ENCODE measurements at places on chromosomes 13 and 19.
A peak's percentile ranks its signal among the peaks of the same experiment; 100 is the strongest.

DNA sequence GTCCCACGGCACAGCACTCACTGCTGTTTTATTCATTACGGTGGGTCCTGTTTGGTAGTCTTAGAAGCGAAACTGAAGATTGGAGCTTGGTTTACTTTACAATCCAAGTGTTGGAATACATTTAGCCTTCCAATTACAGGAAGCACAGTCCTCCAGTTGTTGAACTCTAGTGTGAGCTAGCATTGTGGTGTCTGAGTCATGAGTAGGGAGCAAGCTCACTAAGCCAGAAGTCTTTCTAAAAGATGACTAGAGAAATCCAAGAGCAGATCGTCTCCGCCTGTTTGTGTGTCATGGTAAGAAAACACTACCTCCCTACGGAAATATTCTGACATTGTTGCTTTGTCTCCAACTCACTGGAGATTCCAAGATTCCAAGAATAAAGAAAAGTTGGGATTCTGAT lies 10.1 kb upstream of the SHISA2 start:
- DNase-seq, result no peak

GRCh38 chr19:8075158-8076074 lies 22.9 kb downstream of the CCL25 start:
- DNase-seq, result no peak

DNA sequence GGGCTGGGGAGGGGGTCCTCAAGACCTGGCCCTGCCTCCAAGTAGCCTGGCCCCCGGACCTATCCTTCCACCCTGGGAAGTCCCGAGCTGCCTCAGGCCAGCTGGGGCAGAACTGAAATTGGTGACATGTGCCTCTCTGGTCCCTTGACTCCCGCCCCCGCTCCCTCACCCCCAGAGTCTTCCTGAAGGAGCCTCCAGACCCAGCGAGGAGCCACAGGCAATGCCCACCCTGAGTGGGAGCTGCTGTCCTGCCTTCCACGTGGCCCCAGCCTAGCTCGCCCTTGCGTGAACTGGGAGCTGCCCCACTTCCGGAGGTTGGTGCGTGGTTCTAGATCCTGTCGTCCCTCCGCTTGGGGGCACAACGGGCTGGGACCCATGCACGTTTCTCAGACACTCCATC lies 34.6 kb downstream of the CEBPA start:
- no peak for DNase-seq

DNA sequence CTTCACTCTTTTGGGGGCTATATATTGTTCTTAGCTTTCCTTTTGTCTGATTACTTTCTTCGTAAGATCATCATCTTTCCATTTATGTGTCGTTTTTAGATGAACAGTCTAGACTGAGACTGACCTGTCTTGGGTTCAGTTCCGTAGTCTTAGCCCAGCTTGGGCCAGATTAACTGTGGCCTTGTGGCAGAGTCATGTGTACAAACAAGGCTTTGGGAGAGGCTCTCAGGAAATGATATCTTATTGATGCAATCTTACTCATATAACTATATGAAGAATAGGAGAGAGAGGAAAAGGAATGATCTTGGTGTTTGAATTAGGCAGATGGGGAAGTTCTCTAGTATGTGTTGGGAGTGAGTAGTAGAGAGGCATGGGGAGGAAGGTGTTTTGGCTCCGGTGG lies 6.8 kb upstream of the ERCC5 start:
- DNase-seq, result no peak

GRCh38 chr19:53308339-53308811 lies 25.2 kb upstream of the ZNF845 start:
- DNase-seq, result peak; percentile 31

DNA sequence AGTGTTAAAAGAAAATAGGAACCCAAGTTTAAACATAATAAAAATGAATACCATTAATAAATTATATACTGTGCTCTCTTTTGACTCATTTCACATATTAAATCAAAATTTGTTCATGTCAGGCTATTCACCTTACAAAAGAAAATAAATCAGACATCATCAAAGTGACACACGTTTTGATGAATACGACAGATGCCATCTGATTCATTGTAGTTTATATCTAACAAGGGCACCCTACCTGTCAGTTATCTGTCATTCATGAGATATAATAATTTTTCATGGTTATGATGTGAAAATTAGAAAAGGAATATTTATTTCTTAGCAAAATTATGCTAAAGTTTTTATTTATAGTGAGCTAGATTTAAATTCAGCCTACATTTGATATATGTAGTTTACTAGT lies 188.1 kb upstream of the PCDH17 start:
- no peak for DNase-seq

GRCh38 chr13:97359181-97360057 lies 74.5 kb upstream of the RAP2A start:
- DNase-seq, result peak; percentile 33

GRCh38 chr19:50974702-50975556 lies 5.5 kb upstream of the KLK6 start:
- no peak for DNase-seq

GRCh38 chr13:75021151-75021550 lies 460.8 kb downstream of the TBC1D4 start:
- no peak for DNase-seq

DNA sequence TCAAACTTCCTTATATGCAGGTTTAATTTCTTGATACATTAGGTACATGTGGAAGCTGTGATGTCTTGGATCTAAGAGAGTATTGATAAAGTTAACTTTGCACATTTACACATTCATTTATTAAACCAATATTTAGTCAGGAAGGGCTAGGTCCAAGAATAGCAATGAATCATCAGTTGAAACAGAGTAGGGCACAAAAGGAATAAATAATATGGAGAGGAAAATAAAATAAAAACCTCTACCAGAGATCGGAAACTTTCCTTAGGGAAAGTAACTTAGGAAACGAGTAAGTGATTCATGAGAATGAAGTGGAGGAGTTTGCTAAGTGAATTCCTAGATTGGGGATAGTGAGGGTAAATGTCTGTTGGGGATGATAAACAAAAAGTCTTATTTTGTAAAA lies 259.4 kb upstream of the DACH1 start:
- DNase-seq, result no peak

GRCh38 chr19:39193803-39194202 lies 3.0 kb upstream of the NCCRP1 start:
- DNase-seq, result no peak

DNA sequence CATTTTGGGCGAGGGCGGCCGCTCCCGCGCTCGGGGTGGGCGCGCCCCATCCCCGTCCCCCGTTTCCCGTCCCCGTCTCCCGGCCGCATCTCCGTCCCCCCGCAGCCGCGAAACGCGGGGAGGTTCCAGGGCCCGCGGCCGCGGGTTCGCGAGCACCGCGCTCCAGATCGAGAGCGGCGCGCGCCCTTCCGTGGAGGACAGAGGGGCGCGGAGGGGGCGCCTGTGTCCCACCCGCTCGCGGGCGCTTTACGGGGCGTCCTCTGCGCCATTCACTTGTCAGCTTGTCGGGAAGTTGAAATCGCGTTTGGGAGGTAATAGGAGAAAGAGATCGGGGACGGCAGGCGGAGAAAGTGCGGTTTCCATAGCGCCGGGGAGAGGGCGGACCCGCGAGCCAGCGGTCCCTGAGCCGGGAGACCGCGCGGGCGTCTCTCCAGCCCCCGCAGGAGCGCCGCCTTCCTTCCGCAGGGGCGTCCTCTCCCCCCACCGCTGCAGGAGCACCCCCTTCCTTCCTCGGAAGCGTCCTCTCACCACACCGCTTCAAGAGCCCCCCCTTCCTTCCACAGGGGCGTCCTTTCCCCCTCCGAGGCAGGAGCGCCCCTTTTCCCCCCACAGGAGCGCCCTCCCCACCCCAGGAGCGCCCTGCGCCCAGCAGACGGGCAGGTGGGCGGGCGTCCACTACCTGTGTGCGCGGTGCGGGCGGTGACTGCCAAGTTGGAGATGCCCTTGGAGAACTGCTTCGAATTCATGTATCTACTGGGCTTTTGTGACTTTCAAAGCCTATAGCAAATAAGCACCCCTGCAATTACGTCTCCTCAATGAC lies 962 bp upstream of the IRS2 start:
- DNase-seq, result peak; percentile 64

DNA sequence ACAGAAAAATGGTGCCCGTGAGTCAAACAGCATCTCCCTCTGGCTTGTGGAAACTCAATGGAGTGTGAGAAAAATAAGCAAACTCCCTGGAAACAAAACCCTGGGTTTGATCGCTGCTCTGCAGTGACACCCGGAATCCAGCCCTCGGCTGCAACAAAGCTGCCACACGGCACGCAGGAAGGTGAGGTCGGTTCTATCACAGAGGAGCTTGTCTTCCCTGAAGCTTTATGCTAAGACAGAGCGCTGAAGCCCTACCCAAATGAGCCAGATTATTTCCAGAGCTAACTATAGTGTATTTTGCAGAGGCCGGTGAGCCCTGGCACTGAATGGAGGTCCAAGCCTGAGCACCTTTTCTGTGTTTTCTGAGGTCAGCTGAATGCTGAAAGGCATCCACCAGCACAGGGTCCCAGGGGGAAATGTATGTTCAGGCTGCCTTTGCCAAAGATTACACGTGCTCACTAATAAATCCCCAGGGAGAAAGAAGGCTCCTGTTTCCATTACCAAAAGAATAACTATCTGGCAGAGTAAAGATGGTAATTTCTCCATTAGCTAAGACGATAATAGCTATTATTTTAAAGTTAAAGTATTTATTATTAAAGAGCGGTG lies 77.8 kb downstream of the TSHZ3 start:
- no peak for DNase-seq

DNA sequence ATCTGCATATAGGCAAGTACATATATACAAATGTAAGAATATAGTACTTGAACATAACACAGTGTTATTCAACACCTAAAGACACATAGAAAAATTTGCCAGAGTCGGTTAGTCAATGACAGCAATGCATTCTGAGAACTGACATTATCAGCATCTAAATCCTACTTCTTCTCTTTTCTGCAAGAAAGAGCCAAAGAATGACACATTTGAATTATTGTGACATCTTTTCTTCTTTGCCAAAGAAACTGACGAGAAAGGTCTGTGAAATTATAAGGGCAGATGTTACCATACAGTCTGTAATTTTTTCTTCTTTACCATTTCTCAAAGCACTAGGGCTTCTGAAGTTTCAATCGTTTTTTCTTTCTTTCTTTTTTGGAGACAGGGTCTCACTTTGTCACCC lies 350.9 kb upstream of the NBEA start:
- no peak for DNase-seq

- DNase-seq, result no peak
Observed at GRCh38 chr13:83121896-83122295, 760.4 kb downstream of the SLITRK1 start.

GRCh38 chr13:57123681-57124080 lies 17.0 kb upstream of the PRR20A start:
- no peak for DNase-seq

DNA sequence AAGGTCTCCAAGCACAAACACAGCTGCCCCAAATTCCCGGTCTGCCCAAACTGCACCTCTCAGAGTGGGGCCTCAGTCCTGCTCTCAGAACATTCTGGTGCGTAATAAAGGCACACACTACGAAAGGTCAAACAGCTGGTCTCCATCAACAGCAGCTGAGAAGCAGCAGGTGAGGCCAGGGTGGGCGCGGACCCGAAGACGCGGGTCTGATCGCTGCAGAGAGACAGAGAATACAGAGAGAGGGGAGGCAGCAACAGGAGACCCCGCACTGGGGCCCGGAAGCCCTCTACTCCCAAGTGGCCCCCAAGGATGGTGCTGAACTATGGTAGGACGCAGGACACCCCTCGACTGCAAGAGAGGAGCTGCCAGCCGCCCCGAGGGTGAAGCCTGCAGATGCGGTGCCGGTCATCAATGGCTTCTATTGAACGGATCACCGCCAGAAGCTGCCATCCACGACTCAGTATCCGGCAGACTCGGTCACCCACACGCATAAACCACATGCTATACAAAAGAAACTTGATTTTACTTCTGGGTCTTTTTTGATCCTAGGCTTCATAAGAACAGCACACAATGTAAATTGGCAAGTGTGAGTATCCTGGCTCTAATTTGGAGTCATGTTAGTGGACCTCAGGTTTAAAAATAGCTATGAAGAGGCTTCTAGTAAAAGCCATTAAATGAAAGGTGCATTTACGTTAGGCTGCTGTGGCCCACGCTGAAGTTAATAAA lies 33.4 kb downstream of the STK24 start:
- DNase-seq, result no peak

- DNase-seq, result no peak
Observed at GRCh38 chr13:114069376-114070097, 62.9 kb downstream of the RASA3 start.

DNA sequence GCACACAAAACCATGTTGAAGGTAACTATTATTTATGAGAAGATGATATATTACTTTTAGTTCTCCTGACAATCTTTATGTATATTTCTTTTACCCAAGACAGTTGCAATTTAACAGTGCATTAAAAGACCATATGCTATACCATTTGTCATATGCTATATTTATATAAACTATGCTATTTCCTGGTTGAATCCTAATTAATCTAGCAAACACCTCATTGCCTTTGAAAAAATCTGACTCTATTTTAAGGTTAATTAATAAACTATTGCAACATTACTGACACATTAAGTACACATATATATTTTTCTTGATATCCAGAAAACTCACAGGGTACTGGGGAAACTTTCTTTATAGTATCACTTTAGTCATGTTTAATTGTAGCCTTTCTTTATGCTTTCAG lies 649.4 kb upstream of the PCDH20 start:
- DNase-seq, result no peak

DNA sequence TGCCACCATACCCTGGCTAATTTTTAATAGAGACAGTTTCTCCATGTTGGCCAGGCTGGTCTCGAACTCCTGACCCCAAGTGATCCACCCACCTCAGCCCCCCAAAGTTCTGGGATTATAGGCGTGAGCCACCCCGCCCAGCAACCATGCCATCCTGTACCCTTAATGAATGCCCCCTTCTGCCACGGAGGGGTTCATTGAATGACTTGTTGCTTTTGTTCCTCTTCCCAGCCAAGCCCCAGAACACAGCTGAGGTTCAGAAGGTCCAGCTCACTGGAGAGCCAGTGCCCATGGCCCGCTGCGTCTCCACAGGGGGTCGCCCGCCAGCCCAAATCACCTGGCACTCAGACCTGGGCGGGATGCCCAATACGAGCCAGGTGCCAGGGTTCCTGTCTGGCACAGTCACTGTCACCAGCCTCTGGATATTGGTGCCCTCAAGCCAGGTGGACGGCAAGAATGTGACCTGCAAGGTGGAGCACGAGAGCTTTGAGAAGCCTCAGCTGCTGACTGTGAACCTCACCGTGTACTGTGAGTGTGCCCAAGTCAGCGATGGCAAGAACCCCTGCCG lies 6.0 kb downstream of the PVR start:
- DNase-seq, result no peak

- DNase-seq, result no peak
Observed at GRCh38 chr19:18204394-18205199, 755 bp upstream of the RAB3A start.

All from activated T-cell treated with anti-CD3 and anti-CD28 coated beads, Interleukin-2, amount 50 U/mL, for 24 hours (primary cell).